ENCODE measurements at places on chromosomes 7 and 10.

DNA sequence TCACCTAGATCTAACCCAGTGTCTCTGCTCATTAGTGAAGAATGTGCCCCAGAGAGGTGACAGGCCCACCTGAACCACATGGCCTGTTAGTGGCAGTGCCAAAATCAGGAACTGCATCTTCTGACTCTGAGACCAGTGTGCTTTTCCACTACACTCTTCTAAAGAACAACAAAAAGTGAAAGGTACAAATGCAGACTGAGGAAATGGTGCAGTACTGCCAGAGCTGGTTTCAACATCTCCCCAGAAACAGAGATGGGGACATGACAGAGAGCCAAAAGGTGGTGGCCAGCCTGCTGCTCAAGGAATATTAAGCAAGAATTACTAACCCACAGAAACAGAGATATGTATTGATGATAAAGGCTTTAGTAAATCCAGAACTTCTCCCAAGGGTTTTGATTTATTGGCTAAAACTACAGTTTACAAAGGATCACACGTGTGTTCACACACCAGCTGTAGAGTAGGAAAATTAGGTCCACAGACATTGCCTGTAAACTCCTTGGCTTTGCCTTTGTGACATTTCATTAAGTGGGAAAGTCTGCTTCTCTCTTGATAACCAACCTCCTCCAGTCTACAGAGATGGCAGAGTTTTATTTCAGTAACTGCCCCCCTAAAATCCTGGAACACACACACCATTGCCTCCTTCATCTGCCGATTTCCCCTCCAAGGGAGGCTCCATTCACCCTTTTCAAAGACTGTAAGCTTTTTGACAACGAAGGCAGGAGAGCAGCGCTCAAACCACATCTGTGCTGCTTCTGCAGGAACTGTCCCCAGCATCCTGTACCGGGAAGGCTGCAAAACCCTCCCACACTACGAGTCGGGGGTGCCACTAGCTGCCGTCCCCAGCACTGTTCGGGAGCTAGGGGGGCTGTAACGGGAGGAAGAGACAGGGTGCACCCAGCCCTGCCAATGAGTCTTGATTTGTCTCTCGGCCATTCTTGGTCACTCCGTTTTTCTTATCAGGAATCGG lies 29.8 kb downstream of the GSDME start:
- DNase-seq, result no peak

DNA sequence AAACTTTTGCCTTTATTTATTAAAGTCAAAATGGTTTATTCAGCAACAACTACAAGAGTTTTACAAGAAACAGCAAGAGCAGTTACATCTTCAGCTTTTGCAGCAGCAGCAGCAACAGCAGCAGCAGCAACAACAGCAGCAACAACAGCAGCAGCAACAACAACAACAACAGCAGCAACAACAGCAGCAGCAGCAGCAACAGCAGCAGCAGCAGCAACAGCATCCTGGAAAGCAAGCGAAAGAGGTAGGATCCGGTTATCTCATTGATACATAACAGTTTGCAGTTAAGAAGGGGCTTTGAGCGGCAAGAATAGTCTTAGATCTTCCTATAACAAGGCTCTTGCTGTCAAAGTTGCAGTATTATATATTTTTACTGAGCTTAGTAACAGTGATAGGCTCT lies 215.1 kb downstream of the FOXP2 start:
- no peak for DNase-seq

GRCh38 chr10:124565565-124566221 lies 104.1 kb downstream of the LHPP start:
- no peak for DNase-seq

DNA sequence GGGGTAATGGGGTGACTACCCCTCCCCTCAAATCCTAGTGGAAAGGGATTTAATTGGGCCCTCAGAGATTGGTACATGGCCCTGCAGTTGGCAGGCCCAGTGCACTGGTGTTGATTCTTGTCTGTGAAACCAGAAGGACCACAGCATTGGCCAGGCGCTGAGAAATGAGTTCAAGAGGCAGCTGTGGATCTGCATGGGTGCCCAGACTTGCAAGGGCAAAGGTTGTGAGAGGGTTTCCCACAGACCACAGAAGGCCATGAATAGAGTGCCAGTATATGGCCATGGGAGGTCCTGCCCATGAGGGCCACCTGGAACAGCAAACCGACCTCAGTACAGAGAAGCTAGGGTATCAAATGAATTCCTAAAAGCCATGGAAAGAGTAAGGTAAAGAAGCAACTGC lies 32.9 kb downstream of the TMEM168 start:
- no peak for DNase-seq

- DNase-seq, result no peak
These were observed 31.4 kb downstream of the POR start for GRCh38 chr7:75946207-75946855.

DNA sequence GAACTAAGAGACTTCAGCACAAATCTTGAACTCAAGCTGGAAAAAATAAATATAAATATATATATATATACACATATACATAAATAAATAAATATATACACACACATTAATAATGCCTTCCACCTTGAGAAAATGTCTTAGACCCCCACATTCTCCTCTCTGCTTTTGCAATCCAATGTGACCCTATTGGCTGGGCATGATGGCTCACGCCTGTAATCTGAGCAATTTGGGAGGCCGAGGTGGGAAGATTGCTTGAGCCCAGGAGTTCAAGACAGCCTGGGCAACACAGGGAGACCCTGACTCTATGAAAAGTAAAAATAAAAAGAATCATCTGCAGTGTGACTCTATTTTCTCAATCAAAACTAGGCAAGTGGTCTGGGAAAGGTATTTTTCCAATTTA lies 424.1 kb upstream of the NFE2L3 start:
- no peak for DNase-seq

DNA sequence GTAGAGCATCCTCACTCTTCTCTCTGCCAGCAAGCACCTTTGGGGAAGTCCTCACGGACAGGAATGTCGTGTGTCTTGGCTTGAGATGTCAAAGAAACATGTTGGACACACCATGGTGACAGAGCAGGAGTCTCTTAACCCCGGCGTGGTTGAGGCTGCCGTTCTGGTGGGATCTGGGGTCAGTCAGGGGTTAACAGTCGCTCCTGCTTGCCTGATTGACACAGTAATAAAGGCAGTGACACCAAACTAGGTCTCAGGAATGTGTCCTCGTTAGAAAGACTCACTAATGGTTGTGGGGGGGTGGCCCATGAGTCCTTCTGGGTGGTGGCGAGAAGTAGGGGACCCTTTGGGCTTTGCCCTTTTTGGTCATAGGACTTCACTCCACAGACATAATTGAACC lies 69.0 kb downstream of the TCF7L2 start:
- no peak for DNase-seq

Measured in stimulated activated CD8-positive, alpha-beta memory T cell treated with anti-CD3 and anti-CD28 coated beads, Interleukin-7, amount 100 ng/mL, for 1 hour (primary cell).